ENCODE measurements at places on chromosomes 16 and 17.

DNA sequence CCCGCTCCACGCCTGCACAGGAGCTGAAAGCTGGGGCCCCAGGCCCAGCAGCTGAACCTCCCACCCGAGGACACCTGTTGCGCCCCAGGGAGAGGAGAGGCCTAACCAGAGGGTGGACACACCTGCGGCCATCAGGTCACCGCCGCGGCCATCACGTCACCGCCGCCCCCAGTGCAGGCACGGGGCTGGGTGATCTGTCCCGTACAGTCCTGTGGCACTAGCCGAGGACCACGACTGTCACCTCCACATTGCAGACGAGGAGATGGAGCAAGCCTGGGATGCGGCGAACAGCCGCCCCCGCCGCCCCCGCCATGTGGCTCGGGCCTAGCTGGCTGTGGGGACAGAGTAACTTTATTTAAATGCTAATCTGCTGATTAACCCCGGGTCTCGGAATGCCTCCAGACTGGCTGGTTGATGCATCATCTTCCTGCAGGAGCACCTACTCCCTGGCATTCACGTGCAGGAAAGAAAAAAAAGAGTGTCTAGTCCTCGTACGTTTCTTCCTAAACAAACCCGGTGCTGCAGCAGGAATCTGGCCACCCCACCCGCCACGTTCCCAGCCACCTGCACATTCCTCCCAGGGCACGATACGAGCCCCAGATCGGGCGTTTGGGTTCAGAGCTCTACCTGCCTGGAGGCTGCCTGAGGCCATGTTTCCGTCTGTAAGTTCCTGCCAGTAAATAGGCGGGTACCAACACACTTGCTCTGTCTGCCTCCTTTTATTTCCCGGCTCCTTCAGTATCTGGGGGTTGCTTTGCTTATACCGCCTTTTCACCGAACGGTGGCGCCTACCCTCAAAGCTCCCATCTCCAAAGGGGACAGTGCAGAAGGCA is 29.9 kb downstream of the PIEZO1 start:
- DNase-seq = no peak

GRCh38 chr17:75693500-75694481 is 26.7 kb downstream of the SAP30BP start:
- DNase-seq = peak; percentile 95

- DNase-seq = no peak
These were observed 32.7 kb upstream of the PIK3R6 start for GRCh38 chr17:8900207-8900606.

DNA sequence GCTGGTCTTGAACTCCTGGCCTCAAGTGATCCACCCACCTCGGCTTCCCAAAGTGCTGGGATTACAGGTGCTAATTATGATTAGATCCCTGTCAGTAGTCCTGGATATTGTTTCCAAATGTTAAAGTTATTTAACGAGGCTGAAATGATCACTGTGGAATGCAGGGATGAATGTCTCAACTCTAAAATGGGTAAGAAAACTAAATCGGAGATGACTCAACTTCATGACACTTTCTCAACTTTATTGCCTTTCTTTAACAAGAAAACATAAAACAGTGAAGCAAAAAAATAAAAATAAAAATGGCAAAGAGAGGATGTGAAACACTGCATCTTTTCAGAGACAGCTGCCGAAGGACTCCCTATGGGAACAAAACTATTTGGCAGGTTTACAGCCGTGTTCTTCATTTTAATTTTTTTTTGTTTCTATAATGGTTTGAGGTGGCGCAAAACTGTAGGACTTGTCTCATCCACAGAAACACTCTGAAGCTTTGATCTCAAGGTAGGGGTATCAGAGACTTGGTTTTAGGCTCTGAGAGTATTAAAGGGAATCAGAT is 382.0 kb downstream of the GRIN2A start:
- DNase-seq = no peak

DNA sequence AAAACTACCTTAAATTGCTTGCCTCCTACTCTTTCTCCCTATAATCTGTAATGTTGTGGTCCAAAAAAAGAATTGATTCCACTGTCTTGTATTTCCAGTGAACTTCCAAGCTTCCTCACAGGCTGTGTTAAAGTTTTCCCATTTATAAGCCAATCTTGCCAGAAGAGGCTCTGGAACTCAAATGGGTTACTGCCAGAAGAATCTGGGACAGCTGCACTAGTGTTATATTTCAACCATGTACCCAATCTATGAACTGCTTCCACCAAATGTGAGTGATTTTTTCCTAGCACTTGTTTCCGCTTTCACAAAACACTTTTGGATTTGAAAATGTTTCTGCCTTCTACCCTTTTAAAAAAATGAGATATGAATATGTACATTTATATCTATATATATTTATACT is 1.8 kb downstream of the CCDC43 start:
- DNase-seq = no peak

DNA sequence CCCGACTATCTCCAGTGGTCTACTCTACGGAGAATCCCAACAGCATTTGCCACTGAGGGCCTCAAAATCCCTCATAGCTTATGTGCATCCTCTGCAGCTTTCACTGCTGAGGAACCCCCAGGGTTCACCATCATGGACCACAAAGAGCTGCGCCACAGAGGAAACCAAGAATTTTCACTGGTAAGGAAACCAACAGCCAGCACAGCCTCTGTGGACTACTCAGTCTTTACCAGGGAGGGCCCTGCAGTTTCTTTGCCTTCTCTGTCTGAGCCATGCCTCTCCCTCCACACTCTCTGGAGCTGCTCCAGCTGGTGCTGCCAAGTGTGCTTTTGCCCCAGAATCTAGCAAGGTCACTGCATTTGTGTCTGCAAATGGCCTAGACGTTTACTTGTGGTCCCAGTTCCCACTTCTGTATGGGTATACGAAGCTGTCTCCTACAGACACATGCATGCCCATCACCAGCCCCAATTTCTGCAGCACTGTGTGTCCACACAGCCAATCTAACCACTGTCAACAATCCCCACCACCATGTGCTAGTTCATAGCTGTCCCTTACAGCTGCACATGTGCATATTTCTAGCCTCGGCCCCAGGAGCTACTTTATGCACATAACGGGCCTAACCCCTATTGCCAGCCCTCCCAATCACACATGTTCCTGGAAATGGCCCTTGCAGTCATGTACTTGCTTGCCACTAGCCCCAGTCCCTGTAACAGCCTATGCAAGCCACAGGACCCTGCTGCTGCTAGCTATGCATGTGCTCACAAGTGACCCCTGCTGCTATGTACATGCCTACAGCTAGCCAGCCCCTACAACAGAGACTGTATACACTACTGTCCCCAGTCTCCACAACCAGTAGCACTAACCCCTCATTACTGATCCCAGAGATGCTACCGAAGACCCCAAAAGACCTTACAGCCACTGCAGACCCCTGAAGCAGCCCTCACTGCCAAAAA is 1437.4 kb downstream of the CDH11 start:
- DNase-seq = no peak

DNA sequence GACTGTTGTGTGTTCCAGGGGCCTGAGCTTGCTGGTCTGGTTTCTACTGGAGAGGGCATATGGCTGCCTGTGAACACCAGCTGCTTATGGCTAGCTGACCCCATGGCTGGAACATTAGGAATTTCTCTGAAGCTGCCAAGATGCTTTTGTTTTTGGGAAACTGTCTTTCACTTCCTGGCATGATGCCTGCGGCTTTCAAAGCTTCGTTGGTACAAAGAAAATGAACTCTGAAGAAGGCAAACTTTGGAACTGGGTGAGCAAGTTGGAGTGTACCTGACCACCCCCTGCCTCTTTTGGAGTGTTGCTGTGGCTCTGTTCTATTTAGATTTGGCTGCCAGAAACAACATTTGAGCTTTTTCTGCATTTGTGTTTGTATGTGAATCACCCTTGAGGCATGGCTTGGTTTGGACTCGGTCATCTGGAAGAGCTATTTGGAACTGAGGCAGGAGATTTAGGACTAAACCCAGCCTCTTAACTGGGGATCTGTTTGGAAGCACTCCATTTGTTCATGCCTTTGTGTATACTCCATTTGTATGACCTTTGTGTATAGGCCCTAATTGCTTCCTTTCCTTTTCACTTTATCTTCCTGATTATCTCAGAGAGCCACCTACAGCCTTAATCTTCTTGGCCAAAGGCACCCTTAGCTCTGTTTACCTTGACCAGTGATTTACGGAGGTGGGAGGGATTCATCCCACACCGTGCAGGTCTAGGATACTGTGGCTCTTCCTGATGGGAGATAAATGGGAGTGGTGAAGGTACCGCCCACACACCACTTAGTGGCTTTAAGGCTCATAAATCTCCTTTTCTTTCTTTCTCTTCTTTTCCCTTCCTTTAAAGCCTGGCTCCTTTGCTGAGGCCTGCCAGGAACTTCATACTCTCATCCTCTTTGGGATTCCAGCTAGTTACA is 7.3 kb upstream of the CPHXL start:
- no peak for DNase-seq

DNA sequence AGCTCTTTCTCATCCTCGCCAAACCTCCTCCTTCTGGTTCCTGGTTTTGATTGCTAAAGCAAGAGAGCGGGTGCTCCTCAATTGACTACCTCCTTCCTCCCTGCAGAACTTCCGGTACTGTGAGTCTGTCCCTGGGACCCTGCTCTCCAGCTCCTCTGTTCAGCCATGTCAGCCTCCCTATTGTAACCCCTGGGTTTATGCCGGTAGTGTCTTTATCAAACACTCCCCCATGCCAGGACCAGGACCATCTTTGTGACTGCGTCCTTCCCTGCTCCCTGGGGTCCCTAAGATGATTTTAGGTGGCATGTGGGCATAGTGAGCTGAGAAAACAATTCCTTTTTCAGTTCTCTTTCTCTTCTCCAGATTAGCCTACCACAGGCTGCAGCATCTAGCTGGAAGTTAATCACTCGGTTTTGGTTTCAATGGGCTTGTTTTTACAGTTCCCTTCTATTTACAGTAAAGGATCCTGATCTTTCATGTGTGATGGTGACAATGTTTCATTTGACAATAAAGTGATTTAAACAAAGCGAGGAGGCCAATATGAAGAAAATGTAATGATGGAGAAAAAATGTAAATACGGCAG is 27.7 kb upstream of the IL21R start:
- DNase-seq = no peak
